ENCODE measurements at places on chromosomes 5 and 9.

- no peak for DNase-seq
These were observed 5.2 kb upstream of the PPARGC1B start for GRCh38 chr5:149724884-149725283.

GRCh38 chr5:113166261-113166660, 189.7 kb downstream of the DCP2 start:
- DNase-seq = no peak

- DNase-seq = no peak
These were observed 189.6 kb downstream of the COX7C start for GRCh38 chr5:86807046-86808031.

DNA sequence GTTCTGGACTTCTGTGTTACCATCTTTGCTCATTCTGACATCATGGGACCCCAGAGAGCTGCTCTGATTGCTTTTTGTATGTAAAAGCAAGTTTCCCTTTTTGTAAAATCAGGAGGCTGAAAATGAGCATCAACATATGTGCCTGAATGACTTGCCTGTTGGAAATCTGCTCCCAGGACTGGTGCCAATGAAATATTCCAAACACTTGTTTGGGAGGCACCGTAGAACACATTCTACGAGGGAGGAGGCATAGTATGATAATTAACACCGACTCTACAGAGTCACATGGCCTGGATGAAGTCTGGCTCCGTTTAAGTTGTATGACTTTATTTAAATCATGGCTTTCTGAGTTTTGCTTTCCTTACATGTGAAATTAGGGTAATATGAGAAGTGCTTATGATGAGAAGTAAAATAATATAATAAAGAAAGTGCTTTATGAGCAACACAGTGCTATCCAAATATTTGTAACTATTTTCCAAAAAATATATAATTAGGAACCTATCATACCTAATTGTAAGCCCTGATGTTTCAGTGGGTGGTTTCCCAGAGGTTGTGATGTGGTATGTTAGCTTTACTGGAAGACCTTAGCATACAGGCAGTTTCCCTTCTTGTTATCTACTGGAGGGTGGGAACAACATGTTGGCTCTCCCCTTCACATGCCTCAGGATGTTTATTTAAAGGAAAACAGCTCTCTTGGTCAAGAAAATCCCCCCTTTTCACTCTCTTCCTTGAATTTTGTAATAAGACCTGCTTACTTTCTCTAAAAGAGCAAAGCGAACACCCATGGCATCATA, 238.1 kb downstream of the FBXL7 start:
- no peak for DNase-seq

DNA sequence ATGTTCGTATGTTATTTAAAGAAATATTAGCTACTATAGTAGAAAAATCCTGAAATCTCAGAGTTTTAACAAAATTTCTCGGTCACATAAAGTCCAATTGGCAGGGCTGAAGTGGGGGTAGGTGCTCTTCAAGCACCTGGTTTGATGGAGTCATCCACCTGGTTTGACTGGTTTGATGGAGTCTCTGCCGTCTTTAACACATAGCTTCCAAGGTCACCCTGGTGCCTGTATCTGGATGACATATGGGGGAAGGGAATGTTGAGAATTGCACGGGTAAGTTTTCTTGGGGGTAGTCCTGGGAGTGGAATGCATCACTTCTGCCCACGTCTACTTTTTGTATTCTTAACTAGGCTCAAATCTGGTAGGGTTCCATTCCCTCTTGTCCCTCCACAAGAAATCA, 351.2 kb downstream of the SH3GL2 start:
- no peak for DNase-seq
